Lung microvascular endothelial cell (primary cell): ENCODE measurements at places on chromosomes 5 and 9.

- DNase-seq = peak; percentile 97
Measured at GRCh38 chr9:38026021-38026809, 42.8 kb downstream of the SHB start.

DNA sequence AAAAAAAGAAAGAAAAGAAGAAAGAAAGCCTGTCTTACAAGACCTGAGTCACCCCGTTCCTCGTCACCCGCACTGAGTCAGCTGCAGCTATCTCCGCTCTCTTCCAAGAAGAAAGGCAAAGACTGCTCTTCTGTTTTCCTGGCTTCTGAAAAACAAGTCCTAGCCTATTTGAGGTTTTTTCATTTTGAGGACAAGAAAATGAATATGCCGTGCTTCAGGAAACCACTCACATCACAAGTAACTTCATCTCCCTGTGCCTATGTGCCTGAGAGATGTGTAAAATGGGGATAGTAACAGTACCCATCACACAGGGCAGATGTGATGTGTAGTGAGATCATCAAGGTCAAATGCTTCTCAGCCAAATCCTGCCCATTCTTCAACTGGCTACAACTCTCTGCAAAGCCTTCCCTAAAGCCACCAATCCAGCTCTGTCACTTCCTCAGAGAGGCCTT is 78.4 kb downstream of the GLDC start:
- peak; percentile 97 for DNase-seq

DNA sequence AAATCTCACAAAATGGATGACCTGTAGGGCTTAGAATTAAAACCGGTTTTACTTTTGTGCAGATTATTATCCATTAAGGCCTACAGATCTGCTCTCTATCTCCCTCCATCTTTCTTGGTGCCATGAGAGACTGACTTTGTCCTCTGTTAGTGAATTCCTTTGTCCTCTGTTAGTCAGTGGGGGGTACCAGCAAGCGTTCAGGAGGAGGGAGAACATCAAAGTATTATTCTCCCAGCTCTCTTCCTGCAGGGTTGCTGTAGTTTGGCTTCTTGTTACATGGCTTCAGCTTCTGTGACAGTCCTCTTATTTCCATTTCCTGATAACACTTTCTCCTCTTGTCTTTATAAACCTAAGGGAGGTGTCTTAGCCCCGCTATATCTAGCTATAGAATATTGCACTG is 850.5 kb upstream of the SEMA6A start:
- DNase-seq = no peak

DNA sequence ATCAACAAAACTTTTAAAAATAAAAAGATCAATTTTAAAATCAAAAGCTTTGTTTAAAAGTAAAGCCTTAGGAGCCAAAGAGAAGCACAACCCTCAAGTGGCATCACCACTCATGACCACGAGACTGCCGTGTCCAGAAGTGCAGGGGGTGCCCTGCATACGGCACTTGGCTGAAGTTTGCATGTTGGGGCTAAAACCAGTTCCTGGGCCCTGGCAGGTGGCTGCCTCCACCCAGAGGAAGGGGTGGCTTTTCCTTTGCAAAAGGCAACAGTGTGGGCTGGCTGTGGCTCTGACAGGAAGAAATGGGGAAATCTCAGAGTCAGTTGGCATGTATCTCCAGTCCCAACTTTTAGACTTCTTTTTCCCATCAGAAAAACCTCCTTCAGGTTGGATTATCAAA is 15.3 kb downstream of the TRMO start:
- DNase-seq = no peak

DNA sequence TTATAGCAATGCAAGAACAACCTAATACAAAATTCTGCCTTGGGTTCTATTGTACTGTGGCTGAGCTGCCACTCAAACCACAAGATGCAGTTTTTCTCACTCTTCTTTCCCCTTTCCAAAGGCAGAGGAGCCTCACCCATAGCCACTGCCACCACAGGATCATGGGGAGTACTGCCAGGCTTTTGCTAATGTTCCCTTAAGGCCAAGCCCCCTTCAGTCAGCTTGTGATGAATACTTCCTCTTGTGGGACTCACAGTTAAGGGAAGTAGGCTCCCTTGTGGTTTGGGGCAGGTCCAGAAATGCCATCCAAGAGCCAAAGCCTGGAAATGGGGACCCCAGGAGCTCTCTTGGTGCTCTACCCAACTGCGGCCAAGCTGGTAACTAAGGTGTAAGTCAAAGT is 258.7 kb downstream of the SPATA31D1 start:
- DNase-seq = no peak

DNA sequence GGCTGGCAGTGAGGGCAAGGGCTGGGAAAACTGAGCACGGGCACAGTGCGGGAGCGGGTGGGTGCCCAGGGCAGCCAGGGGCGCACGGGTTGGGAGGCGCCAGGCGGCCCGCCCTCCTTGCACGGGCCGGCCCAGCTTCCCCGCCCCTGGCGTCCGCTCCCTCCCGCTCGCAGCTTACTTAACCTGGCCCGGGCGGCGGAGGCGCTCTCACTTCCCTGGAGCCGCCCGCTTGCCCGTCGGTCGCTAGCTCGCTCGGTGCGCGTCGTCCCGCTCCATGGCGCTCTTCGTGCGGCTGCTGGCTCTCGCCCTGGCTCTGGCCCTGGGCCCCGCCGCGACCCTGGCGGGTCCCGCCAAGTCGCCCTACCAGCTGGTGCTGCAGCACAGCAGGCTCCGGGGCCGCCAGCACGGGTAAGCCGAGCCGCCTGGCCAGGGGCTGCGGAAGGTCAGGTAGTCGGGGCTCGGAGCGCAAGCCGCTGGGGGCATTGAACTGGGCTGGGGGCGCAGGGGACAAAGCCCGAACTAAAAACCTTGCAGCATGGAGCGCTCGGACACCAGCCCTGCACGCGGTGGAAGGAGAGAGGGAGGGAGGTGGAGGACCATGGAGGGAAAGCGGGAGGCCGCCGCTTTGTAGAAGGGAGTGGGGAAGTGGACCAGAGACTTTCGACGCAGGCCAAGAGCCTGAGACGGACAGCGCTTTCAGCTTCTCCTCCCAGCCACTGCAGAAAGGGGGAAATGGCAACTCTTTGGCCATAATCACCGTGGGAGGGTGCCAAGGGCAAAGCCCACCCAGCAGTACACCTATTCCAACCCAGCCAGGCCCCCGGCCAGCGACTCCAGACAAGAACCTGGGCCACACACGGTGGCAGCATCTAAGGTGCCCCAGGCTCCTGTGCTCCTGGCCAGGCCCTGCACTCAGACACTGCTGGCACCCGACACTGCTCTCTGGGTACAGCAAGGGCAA is at the start of gene TGFBI:
TSS of gene TGFBI (plus strand) at position 207 of the 961 bp plus-strand sequence. CDS start at position 275, 68 bp downstream.
- DNase-seq = peak; percentile 77

GRCh38 chr9:110126986-110127864 is 80.7 kb downstream of the C9orf152 start:
- peak; percentile 75 for DNase-seq

DNA sequence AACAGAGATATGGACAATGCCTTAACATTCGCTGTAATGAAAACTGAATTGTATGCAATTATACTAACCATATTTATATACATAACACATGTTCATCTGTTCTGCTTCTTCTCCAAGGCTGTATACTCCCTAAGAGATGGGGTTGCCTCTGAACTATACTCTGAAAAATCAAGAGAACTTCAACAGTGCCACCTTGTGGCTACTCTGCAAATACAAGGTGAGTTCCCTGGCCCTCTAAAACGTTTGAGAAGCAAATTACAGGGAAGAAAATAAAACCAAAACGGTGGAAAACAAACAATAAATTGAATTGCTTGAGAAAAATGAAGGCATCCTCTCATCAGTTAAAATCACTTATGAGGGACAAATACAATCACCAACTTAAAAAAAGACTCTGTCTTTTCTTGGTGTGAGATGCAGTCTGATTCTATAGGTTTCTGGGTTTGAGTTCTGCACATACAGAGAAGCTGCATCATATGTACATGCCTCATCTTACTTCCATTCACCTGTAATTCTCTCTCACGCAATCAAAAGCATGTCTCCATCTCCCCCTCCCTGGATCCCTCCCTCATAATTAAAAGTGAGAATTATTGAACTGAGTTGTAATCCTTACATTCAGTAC is 98.6 kb downstream of the FBXW11 start:
- peak; percentile 76 for DNase-seq

GRCh38 chr9:121884057-121884541 is 209.0 kb downstream of the TTLL11 start:
- no peak for DNase-seq
